ENCODE measurements at places on chromosomes 5 and 9.

DNA sequence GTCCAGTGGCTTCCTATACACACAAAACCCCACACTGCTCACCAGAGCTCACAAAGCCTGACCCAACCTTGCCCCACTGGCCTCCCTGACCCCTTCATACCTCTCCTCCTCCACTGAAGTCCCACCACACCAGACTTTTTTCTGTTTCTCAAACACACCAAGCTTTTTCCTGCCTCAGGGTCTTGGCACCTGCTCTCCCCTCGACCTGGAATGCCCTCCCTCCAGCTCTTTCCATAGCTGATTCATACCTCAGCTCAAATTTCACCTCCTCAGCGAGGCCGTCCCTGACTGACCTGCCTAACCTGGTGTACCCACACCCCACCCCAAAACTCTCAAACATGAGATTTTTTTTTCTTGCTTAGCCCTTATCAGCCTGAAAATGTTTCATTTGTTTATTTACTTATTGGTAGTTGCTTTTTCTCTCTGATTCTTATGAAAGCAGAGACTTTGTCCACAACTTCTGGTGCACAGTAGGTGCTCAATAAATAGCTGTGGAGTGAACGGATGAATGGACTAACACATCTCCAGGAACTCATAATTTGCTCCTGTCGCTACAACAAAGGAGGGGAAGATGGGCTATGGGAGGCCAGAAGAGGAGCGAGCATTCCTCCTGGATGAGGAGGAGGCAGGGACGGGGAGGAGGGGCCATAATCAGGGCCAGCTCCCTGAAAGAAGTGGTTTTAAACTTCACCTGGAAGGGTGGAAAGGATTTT is 84.3 kb downstream of the SH3TC2 start:
- peak; percentile 59 for DNase-seq

- DNase-seq = no peak
Observed at GRCh38 chr9:113621309-113621791, 157.8 kb downstream of the RGS3 start.

GRCh38 chr5:154262342-154262741 is 71.8 kb downstream of the GALNT10 start:
- DNase-seq = no peak

DNA sequence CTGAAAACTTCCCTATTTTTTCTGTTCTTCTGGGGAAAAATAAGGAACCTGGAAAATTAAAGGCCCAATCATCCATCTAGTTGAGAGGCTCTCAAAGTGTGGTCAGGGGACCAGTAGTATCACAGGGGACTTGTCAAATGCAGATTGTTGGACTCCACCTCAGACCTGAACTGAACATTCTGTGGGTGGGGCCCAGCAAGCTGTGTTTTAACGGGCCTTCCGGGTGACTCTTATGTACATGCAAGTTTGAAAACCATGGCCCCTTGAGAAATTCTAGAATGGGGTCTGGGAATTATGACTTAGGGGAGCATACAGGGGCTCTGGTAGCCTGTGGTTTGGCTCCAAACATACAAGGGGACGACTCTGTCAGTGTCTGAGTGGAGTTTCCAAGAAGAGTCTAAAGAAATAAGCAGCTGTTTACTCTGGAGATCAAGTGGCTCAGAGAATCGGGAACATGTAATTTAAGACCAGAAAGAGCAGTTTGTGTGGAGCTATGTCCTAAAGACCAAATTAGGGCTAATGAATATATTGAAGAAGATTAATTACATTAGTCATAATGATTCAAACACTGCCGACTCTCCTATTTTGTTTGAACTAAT is 177.4 kb downstream of the SLC28A3 start:
- no peak for DNase-seq

DNA sequence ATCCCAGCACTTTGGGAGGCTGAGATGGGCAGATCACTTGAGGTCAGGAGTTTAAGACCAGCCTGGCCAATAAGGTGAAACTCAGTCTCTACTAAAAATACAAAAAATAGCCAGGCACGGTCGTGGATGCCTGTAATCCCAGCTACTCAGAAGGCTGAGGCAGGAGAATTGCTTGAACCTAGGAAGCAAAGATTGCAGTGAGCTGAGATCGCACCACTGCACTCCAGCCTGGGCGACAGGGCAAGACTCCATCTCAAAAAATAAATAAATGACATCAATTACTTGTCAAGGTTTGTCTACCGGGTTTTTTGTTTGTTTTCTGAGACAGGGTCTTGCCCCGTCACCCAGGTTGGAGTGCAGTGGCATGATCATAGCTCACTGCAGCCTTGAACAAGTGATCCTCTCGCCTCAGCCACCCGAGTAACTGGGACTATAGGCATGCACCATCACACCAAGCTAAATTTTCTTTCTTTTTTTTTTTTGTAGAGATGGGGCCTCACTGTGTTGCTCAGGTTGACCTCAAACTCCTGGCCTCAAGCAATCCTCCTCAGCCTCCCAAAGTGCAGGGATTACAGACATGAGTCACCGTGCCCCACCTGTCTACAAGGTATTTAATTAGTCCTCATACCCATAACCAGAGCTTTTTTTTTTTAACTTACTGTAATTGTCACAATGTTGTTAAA is 64.9 kb downstream of the SUSD1 start:
- DNase-seq = peak; percentile 79

- no peak for DNase-seq
Observed at GRCh38 chr5:138935466-138935865, 60.3 kb upstream of the LRRTM2 start.

DNA sequence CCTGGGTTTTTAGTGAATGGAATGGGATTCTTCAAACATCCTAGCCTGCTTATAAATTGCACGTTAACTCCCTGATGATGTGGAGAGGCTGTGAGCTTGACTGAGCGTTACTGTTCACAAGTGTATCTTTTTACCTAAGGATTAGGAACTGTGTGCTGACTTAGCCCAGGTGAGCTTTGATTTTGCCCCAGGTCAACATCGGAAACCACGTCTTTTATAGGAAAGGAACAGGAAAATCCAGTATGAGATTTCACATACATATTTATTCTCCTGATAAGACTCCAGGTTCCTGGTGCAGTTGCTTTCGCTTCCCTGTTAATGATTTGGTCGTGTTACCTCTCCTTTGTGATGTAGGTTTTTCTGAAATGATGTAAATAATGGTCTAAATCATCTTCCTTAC is 103.2 kb upstream of the BASP1 start:
- DNase-seq = no peak

- no peak for DNase-seq
Observed at GRCh38 chr9:87734106-87734505, 8.2 kb downstream of the CTSL start.

- DNase-seq = no peak
Observed at GRCh38 chr5:83485842-83486241, 14.3 kb downstream of the VCAN start.

GRCh38 chr9:93218671-93219420 is 34.9 kb downstream of the WNK2 start:
- no peak for DNase-seq

DNA sequence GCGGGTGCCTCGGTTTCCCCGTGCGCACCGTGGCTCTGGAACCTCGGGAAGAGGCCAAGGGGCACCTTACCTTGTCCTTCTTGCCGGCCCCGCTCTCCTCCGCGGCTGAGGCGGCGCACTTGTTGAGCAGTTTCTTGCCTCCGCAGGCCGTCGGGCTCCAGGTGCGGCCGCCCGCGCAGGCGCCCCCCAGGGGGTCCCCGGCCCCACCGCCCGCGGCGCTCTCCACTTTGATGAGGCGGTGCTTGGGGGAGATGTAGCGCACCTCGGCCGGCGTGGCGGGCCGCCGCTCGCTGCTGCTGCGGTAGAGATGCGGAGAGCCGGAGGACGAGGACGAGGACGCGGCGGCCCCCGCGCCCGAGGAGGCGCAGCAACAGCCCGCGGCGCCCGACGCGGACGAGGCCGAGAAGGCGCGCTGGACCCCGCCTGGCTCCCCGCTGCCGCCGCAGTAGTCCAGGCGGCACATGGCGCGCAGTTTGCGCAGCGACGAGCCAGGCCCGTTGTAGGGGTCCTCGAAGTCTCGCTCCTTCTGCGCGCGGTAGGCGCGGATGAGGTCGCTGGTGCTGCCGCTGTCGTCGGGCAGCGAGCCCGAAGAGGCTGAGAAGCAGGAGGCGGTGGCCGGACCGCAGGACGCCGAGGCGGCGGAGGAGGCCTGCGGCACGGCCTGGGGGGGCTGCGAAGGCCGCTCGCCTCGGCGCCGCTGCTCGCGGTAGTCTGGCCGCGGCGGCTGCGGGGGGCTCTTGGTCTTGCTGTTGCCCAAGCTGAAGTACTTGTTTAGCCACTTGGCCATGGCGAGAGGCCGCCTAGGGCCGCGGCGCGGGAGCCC is 957 bp downstream of the SHB start:
- DNase-seq = no peak

GRCh38 chr5:60638300-60638699 is 61.7 kb downstream of the DEPDC1B start:
- DNase-seq = no peak

DNA sequence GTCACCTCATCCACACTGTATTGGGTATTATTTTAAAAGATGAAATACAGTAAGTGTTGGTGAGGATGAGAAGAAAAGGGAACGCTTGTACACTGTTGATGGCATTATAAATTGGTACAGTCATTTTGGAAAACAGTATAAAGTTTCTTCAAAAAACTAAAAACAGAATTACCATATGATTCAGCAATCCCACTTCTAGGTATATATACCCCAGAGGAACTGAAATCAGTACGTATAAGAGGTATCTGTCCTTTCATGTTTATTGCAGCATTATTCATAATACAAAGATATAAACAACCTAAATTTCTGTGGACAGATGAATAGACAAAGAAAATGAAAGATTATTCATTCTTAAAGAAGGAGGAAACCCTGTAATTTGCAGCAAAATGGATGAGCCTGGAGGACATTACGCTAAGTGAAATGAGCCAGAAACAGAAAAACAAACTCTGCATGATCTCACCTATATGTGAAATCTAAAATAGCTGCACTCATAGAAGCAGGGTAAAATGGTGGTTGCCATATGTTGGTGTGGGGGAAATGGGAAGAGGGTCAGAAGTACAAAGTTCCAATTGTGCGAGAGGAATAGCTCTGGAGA is 191.6 kb downstream of the TRIM36 start:
- no peak for DNase-seq

DNA sequence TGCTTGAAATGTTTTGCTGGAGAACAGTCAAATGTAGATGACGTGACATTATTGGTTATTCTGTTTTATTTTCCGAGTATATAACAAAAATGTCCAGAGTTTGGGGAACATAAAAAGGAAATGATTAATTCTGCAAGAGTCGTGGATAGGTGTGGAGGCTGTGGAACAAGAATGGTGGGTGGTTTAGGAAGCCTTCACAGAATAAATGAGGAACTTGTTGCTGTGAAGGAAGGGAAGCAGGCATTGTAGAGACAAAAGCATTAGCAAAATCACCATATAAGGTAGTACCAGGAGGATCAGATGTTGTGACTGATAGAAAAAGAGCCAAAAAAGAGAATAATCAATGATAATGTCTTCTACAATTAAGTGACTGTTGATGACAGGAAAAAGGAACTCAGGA is 66.2 kb upstream of the CNTLN start:
- no peak for DNase-seq

DNA sequence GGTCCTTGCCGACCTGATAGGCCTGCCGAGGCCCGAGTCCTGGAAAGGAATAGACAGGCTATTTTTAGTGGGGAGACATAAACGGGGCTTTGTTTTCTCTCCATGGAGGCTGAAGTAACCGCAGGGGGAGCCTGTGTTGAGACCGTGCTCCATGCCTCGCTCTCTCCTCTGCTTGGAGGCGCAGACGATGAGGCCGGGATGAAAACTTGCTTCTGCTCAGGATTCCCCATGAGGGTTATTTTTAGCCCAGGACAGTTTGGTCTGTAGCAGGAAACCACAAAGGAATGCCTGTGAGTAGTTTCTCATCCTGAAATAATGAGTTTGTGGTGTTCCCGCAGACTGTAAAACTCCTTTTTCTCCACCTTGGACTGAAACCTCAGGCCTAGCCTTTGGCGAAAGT is 81.9 kb upstream of the RARS1 start:
- peak; percentile 92 for DNase-seq

- DNase-seq = no peak
Observed at GRCh38 chr9:29999645-30000044, 2384.8 kb upstream of the ACO1 start.

- DNase-seq = peak; percentile 32
Observed at GRCh38 chr9:136220017-136220729, 15.2 kb upstream of the LHX3 start.

DNA sequence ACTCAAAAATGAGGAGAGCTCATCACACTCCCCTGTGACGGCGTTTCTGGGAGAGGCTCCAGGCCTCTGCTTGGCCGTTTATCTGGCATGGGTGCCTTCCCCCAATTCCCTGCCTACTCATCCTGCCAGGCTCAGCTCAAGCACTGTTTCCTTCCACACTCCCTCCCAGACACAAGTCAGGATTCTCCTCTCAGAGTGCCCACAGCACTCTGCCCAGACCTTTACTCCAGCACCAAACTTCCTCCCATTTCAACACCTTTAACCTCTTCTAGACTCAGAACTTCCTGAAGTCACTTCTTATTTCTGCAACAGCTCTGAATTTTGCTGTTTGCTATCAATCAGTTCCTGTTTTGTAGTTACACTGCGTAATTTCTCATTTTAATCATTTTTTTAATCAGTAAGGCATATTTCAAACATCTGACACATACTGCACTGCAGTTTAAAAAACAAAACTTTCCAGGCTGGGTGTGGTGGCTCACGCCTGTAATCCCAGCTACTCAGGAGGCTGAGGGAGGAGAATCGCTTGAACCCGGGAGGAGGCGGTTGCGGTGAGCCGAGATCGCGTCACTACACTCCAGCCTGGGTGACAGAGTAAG is 16.0 kb downstream of the TRMO start:
- DNase-seq = no peak

DNA sequence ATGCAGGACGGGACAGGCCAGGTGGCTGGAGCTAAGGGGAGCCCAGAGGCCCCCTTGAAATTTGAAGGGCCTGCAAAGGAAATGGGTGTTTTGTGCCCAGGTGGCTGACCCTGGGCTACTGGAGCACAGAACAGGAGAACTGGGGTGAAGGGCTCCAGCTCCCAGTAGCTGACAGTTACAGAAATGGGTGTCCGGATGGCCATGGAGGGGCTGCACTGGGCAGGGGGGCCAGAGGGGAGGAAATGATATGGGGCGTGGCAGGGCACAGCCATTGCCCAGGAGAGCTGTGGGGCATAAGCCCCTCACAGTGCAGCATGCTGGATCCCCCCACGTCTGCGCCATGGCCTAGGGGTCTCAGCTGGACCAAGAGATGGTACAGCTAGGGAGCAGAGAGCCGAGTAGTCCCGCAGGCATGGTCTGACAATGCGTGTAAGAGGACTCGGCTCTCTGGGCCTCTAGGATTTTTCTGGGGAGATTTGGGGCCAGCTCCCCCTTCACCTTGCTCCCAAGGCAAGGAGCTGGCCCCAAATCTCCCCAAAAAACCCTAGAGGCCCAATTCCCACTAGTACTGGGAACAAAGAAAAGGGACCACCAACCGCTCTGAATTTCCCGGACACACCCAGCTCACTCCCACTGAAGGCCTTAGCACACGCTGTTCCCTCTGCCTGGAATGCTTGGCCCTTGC is 7.9 kb upstream of the CARD19 start:
- no peak for DNase-seq

DNA sequence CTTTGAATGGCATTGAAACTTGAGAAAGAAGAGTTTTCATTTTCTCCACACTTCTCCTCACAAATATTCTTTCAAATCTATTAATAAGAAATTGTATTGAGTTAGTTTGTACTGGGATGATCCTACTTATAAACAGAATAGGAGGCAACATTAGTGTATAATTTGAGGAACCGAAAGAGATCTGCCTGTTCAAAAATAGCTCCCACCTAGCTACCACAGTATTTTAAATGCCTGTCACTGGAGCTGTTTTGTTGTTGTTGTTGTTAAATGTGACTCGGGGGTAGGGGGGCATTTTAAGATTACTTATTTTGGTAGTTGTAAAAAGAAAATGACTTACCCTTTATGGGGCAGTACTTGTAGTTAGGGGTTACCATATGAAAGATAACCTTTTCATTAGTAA is 20.1 kb upstream of the HAPLN1 start:
- no peak for DNase-seq
